NCI-H1930 (cell line): ENCODE measurements at places on chromosomes 7 and 10.

GRCh38 chr7:45325378-45325777 lies 167.8 kb downstream of the RAMP3 start:
- no peak for DNase-seq

- no peak for DNase-seq
These were observed 330.3 kb upstream of the NPSR1 start for GRCh38 chr7:34327681-34328080.

DNA sequence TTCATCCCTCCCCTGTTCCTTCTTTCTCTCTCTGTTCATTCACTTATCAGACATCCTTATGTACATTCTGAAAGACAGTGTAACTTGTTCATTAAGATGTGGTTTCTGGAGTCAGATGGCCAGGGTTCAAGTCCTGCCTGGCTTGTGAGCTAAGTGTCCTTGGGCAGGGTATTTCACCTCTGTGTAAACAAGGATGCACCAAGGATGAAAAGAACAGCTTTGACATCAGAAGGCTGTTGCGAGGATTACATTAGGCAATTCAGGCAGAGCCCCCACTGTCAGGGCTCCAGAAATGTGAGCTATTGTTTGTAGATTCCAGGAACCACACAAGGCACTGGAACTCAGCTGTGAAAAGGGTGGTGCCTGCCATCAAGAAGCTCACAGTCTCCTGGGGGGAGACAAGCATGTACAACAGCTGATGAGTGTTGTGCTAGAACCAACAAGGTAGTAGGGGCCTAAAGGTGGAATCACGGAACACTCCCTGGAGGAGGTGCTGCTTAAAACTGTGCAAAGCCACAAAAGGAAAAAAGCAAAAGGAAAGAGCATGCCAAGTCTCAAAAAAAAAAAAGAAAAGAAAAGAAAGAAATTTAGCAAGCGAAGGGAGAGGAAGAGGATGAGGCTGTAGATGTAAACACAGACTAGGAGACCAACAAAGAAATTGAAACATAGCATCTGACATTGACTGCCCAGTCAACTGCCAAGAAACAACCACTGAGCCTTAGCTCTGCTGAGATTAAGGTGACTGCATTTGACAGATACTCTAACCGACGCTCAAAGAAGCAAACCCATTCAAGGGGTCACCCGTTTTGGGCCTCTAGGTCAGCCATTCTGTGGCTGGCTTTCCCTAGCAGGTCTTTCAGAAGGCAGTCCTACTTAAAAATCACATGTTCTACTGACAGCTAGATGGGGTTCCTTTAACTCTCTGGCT lies 12.5 kb downstream of the PDLIM1 start:
- DNase-seq = no peak

GRCh38 chr7:84479059-84479458 lies 284.5 kb upstream of the SEMA3A start:
- DNase-seq = no peak

DNA sequence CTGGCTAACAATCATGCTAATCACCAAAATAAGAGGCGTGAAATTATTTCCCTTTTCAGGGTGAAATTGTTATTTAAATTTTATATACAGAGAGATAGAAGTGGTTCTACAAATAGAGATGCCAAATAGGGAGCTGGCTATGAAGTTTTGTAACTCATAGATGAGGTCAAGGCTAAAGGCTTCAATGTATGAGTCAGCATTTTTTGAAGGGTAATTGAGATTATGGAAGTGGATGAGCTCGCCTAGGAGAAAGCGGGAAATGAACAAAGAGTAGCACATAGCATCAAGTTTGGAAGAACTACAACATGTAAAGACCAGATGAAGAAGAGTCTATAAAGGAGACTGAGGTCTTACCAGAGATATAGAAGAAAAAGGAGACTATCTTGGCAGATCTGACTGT lies 838.1 kb downstream of the DNAJB9 start:
- DNase-seq = no peak

GRCh38 chr10:65940105-65940504 lies 985.7 kb upstream of the LRRTM3 start:
- DNase-seq = no peak

DNA sequence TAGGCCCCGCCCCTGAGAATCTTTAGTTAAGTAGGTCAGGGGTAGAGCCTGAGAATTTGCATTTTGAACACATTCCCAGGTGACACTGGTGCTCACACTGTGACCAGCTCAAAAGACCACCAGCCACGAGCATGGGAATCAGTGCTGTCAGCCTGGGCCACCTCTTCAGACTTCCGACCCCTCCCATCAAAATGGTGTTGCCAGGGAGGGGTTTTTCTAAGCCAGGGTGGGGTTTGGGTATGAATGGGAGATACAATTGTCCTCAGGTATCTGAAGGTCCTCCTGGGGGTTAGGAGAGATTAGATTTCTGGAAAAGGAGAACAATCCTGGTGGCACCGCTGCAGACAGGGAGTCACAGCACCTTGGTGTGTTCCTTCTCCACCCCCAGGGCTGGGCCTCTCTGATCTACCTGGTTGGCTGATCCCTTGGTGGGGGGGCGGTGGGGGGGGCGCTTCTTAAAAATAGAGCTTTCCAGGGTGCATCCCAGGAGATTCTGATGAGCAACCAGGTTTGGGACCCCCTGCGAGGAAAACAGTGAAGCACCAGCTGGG lies 111.5 kb upstream of the ANLN start:
- no peak for DNase-seq
